A549 treated with CpdA at 1 μM for 4 hours (cell line): ENCODE measurements at places on chromosomes 1 and 21. TPM values are rescaled to one million over a fixed set of nuclear protein-coding genes. Genes with fewer than 3 reads are reported as not detected.

RHOU gene
- total RNA-seq: 4.3 to 7.2 TPM (median 7.0 TPM) in 5 replicates

DMBX1 gene
- total RNA-seq: 0.61 to 1.5 TPM (median 0.82 TPM) in 5 replicates

MAB21L3 gene
- 0.04 TPM in 1 of 5 replicates, not detected in the others for total RNA-seq

GBP6 gene
- not detected in 5 replicates for total RNA-seq

LEFTY1 gene
- 0.19 to 0.41 TPM (median 0.28 TPM) in 4 of 5 replicates, not detected in the other for total RNA-seq

PLA2G2C gene
- total RNA-seq: not detected in 5 replicates

INSRR gene
- not detected in 5 replicates for total RNA-seq
